MM.1S (cell line): ENCODE measurements at places on chromosomes 16 and 17.

- H3K4me3 ChIP-seq: no peak overlapping the region
- DNase-seq: no peak
- peaks cover 64% of the 10 kb centered on the region for H3K27me3 ChIP-seq
- no peak overlapping the region for H3K27ac ChIP-seq
Measured at GRCh38 chr17:7646457-7646856, 4.3 kb upstream of the ATP1B2 start.

GRCh38 chr17:73639932-73640331, 4.3 kb downstream of the SDK2 start:
- DNase-seq: no peak
- peaks cover 73% of the 10 kb centered on the region for H3K27me3 ChIP-seq
- no peak overlapping the region for H3K4me3 ChIP-seq
- no peaks in the 10 kb centered on the region for H3K36me3 ChIP-seq
- no peaks in the 10 kb centered on the region for H3K4me1 ChIP-seq

- no peak for DNase-seq
- H3K27me3 ChIP-seq: peaks cover 95% of the 10 kb centered on the region
- H3K36me3 ChIP-seq: no peaks in the 10 kb centered on the region
- H3K4me1 ChIP-seq: no peaks in the 10 kb centered on the region
Measured at GRCh38 chr17:49445591-49445990, 30.9 kb upstream of the PHB1 start.

- H3K36me3 ChIP-seq: no peaks in the 10 kb centered on the region
- no peak overlapping the region for H3K27ac ChIP-seq
- H3K4me3 ChIP-seq: no peak overlapping the region
- no peaks in the 10 kb centered on the region for H3K4me1 ChIP-seq
- H3K27me3 ChIP-seq: no peaks in the 10 kb centered on the region
Measured at GRCh38 chr16:83269048-83269447, 538.7 kb upstream of the HSBP1 start.

GRCh38 chr17:18248300-18248731, 10.2 kb downstream of the FLII start:
- no peaks in the 10 kb centered on the region for H3K27me3 ChIP-seq
- no peak overlapping the region for H3K4me3 ChIP-seq
- H3K27ac ChIP-seq: no peak overlapping the region
- H3K36me3 ChIP-seq: no peaks in the 10 kb centered on the region; the same call in 1 of the 2 replicates
- H3K4me1 ChIP-seq: no peaks in the 10 kb centered on the region

- H3K36me3 ChIP-seq: no peaks in the 10 kb centered on the region
- DNase-seq: no peak
- H3K4me3 ChIP-seq: no peak overlapping the region
- H3K4me1 ChIP-seq: peaks cover 10% of the 10 kb centered on the region
- H3K27me3 ChIP-seq: peaks cover 86% of the 10 kb centered on the region
Measured at GRCh38 chr17:81398176-81398831, 3.0 kb downstream of the BAHCC1 start.

DNA sequence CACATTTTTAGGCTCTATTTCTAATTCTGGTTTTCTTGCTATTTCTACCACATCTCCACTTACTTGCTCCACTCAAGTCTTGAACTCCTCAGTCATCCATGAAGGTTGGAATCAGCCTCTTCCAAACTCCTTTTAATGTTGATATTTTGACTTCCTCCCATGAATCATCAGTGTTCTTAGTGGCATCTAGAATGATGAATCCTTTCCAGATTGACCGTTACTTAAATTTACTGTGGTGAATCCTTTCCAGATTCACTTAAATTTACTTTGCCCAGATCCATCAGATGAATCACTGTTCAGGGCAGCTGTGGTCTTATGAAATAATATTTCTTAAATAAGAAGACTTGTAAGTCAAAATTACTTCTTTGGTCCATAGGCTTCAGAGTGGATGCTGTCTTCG, 32.4 kb downstream of the CLTC start:
- H3K36me3 ChIP-seq: peaks cover 21% of the 10 kb centered on the region; the same call in 1 of the 2 replicates
- no peak for DNase-seq
- no peak overlapping the region for H3K27ac ChIP-seq
- no peak overlapping the region for H3K4me3 ChIP-seq
- no peaks in the 10 kb centered on the region for H3K4me1 ChIP-seq

DNA sequence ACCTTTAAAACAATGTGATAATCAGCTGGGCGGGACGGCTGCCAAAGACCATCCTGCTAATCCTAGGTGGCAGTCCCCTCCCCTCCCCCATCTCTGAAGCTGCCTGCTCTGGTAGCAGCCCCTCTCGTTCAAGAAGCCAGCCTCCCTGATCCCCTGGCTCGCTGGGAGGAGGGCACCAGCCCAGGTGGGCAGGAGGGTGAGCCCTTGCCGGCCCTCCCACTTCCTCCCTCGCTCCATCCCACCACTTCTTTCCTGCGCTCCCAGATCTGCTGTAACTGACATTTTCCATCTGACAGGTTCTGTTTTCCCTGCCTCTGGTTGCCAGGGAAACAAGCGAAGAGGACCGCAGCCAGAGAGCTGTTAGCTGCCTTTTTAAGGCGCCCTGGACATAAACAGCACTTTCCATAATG, 155.7 kb upstream of the TNRC6C start:
- H3K27ac ChIP-seq: no peak overlapping the region
- no peaks in the 10 kb centered on the region for H3K4me1 ChIP-seq
- DNase-seq: no peak
- no peak overlapping the region for H3K4me3 ChIP-seq

DNA sequence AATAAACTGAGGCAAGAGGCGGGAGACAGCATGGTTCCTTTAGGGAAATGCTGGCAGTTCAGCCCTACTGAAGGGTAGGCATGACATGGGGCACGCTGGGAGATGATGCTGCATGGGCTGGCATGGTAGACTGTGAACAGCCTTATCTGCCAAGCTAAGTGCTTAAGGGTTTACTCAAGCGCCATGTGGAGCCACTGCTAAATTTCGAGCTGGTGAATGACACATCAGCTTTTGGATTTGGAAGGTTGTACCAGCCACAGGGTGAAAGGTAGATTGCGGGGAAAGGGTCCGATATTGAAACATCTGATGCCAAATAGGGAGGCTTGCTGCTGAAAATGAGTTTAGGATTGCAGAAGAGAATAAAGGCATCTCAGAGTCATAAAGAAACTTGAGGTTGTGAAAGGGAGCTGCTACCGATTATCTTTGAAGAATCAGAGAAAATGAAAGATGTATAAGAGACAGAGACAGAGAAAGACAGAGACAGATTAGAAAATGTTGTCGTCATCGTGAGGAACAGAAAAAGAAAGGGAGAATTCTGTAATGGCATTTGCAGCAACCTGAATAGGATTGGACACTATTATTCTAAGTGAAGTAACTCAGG, 16.3 kb downstream of the PIK3R5 start:
- H3K4me1 ChIP-seq: no peaks in the 10 kb centered on the region
- H3K27ac ChIP-seq: no peak overlapping the region
- H3K36me3 ChIP-seq: no peaks in the 10 kb centered on the region
- H3K27me3 ChIP-seq: no peaks in the 10 kb centered on the region
- no peak for DNase-seq

DNA sequence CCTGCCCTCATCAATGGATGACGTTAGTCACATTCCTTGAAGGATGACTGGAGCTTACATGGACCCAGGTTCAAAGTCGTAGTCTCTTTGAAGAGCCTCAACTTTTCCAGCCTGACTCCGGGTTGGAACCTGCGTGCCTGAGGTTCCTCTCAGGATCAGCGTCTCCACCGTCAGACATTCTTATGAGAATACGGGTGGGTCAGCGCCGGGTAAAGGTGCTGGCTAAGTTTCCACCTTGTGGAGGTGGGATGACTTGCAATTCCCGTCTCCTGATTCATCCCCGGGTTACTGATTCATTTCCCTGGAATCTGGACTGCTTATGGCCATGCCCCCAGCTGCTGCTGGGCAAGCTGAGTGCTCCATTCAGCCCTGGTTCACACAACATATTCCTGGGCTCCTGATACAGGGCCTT, 38.9 kb upstream of the CMIP start:
- H3K27ac ChIP-seq: no peak overlapping the region
- no peaks in the 10 kb centered on the region for H3K36me3 ChIP-seq
- H3K27me3 ChIP-seq: no peaks in the 10 kb centered on the region
- no peak overlapping the region for H3K4me3 ChIP-seq
- no peak for DNase-seq

DNA sequence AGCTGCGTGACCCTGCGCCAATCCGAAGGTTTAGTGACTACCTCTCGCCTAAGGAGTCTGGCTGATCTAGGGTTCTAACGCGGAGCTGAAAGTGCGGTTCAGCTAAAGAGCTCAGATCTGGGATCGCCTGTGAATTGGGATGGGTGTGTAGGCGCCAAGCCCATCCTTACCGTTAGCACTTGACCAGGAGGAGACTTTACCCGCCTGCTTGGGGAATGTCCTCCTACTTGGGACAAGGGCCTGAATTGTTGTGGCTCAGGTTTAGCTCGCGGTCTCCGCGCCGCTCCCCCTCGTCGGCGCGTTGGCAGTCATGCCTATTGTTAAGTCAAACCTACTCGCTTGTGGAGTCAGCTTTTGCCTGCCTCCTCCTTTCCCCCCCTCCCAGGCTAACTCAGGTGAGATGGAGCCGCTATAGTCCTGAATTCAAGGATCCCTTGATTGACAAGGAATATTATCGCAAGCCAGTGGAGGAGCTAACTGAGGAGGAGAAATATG, 480 bp downstream of the MRPS7 start:
- H3K4me3 ChIP-seq: peak overlapping the region; percentile 92
- no peaks in the 10 kb centered on the region for H3K36me3 ChIP-seq
- no peak for DNase-seq
- H3K4me1 ChIP-seq: peaks cover 15% of the 10 kb centered on the region
- peak overlapping the region; percentile 91; the same call in 1 of the 2 replicates for H3K27ac ChIP-seq

DNA sequence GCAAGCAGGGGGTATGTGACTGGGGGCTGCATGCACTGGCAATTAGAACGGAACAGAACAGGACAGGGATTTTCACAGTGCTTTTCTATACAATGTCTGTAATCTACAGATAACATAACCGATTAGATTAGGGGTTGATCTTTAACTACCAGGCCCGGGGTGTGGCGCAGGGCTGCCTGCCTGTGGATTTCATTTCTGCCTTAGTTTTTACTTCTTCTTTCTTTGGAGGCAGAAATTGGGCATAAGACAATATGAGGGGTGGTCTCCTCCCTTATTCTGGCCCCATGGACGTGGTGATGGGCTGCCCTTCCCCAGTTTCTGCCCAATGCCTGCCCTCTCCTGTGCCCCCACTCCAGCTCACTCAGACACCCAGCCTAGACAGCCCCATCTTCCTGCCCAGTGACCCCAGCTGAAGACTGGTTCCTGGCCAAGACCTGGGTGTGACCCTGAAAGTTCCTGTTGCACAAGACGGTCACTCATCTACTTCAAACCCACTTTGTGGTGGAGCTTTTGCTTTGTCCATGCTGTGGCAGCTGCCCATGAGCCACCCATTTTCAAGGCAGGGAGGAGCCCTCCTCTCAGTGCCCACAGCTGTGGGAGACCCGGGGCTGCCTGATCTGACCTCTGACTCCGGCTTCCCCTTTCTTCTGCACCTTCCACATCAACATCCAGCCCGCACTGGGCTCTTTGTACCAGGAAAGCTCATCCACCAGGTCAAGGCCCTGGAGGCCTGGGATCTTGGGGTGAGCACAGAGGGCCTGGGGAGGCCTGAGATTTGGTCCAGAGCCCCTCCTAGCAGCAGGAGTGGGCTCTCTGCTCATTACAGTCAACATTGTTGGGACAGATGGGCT, 18.6 kb downstream of the ALOX12B start:
- DNase-seq: no peak
- no peak overlapping the region for H3K4me3 ChIP-seq
- no peaks in the 10 kb centered on the region for H3K36me3 ChIP-seq

- no peak overlapping the region for H3K27ac ChIP-seq
- H3K4me3 ChIP-seq: no peak overlapping the region
- H3K27me3 ChIP-seq: no peaks in the 10 kb centered on the region
Measured at GRCh38 chr16:8931859-8932258, 31.8 kb downstream of the USP7 start.

GRCh38 chr17:63919311-63919723, 678 bp upstream of the GH1 start:
- no peak overlapping the region for H3K4me3 ChIP-seq
- peak; percentile 67 for DNase-seq
- H3K27ac ChIP-seq: no peak overlapping the region
- no peaks in the 10 kb centered on the region; the same call in 1 of the 2 replicates for H3K27me3 ChIP-seq
- H3K36me3 ChIP-seq: no peaks in the 10 kb centered on the region

DNA sequence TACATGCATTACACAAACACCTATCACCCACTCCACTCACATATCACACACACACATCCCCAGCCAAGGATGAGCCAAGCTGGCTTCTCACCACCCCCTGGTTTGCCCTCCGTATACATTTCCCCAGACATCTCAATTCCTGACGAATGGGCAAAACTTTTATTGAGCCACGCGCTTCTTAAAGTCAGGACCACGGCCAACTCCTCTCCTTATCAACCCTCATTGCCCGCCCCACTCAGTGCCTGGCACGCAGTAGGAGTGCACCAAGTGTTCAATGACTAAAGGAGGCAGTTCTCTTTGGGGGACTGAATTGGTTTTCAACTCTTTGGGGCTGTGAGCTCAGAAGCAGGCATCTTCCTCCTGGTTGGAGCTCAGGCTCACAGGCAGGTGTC, 22.5 kb upstream of the C16orf78 start:
- no peak overlapping the region for H3K4me3 ChIP-seq
- H3K36me3 ChIP-seq: no peaks in the 10 kb centered on the region
- no peak for DNase-seq
- no peak overlapping the region for H3K27ac ChIP-seq
- peaks cover 7% of the 10 kb centered on the region; the same call in 1 of the 2 replicates for H3K27me3 ChIP-seq
- no peaks in the 10 kb centered on the region for H3K4me1 ChIP-seq

GRCh38 chr17:79113699-79114457, 39.3 kb downstream of the ENGASE start:
- no peaks in the 10 kb centered on the region for H3K4me1 ChIP-seq
- H3K27me3 ChIP-seq: peaks cover 96% of the 10 kb centered on the region
- no peak overlapping the region for H3K4me3 ChIP-seq

DNA sequence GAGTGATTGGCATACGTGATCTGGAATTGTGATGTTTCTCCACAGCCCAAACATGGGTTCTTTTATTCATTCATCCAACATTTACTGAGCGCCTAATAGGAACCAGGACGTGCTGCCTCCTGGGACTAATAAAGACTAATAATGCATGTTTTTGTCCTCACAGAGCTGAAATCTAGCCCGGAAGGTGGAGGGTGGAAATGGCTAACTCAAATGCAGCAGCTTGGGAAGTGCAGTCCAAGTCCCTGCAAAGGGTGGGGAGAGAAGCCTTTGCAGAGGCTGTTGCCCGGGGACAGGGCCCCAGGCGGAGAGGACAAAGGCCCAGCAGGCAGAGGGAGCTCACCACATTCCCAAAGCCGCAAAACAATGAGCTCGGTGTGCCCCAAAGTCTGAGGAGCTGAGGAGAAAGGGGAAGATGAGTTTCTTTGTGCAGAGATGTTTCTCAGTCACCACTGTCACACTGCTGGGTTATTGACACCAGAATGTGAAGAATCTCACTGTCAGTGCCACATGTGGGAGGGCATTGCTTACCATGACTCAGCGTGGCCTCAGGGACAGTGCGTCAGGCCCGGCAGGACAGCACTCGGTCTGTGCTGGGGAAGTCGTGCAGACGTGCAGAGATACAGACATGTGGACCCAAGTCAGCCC, 118.2 kb upstream of the CHMP6 start:
- H3K4me1 ChIP-seq: peaks cover 14% of the 10 kb centered on the region
- H3K4me3 ChIP-seq: no peak overlapping the region
- no peaks in the 10 kb centered on the region for H3K27me3 ChIP-seq
- no peak for DNase-seq

GRCh38 chr16:49688036-49688697, 167.7 kb downstream of the ZNF423 start:
- no peak overlapping the region for H3K27ac ChIP-seq
- no peaks in the 10 kb centered on the region for H3K4me1 ChIP-seq
- H3K4me3 ChIP-seq: no peak overlapping the region
- peaks cover 69% of the 10 kb centered on the region for H3K27me3 ChIP-seq
- H3K36me3 ChIP-seq: no peaks in the 10 kb centered on the region

- H3K4me1 ChIP-seq: peaks cover 16% of the 10 kb centered on the region
- no peak overlapping the region for H3K4me3 ChIP-seq
- no peaks in the 10 kb centered on the region for H3K36me3 ChIP-seq
- peaks cover 14% of the 10 kb centered on the region for H3K27me3 ChIP-seq
- DNase-seq: no peak
Measured at GRCh38 chr16:1541293-1542165, 8.1 kb downstream of the TMEM204 start.
